MV-4-11 (cell line): ENCODE measurements at places on chromosomes 6 and 20.

DNA sequence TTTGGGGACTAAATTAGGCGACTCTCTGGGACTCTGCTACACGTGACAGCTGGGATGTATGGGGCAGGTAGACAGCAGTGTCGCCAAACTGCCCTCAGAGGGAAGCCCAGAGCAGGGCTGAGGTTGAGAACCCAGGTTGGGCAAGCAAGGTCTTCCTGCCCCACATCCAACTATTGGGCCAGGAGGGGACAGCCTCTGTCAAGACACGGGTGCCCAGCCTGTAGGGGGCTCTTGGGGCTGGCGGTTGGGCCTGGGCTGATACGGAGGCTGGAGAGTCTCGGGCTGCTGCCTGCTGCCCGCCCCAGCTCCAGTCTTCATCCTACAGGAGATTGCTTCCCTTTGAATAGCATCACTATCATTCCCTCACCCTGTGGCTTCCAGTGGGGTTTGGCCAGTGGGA is 33.3 kb downstream of the CPNE5 start:
- DNase-seq: no peak

DNA sequence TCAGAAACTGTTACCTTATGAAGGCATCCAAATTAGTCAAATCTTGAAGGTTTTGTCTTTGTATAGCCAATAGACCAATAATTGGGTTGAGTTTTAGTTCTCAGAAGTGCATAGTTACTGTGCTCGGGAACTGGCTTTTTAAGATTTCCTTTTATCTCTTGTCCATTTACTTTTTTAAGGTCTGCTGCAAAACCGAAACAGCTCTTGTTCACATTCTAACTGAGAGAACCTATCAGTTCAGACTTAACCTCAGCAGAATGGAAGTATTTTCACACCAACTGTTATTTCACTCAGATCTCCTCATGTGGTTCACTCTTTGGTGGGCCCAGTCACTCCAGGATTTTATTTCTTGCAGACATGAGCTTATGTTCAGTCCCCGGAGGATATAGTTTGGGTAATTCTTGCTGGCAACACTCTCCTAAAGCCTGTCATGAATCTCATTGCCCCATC is 55.5 kb downstream of the TPBG start:
- DNase-seq: no peak

DNA sequence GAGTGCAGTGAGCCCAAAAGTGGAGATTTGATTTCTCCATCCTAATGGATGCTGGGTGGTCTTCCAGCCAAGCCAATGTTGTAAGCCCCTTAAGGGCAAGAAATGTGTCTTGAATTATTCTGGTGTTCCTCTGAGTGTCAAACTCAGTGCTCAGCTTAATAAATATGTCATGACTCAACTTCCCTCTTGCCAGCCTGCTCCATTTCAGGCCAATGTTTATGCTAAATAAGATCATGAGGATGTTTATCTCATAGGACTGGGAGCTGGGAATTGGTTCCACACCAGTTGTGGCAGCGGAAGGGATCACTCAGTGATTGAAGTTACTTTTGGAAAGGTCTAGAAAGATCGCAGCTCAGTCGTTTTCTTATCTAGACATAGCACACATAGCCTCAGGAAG is 90.4 kb upstream of the ISM1 start:
- DNase-seq: no peak

DNA sequence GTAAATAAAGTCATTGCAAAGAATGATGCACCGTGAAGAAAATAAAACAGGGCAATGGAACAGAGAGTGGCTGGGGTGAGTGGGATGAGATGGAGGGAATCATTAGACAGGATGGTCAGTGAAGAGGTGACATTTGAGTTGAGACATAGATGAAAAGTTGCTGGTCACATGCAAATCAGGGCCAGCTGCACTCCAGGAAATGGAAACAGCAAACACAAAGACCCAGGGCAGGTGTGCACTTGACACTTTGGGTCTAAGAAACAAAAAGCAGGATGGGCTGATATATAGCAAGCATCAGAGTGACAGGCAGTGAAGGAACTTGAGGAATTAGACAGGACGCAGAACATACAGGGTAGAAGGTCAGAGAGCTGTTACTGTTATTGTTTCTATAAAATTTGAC is 171.5 kb upstream of the RIPOR2 start:
- DNase-seq: no peak

- DNase-seq: no peak
These were observed 398.7 kb upstream of the MARCKS start for GRCh38 chr6:113458368-113459010.

GRCh38 chr6:28711788-28712341 is 186.2 kb downstream of the GPX5 start:
- no peak for DNase-seq

- DNase-seq: no peak
These were observed 59.6 kb downstream of the NFATC2 start for GRCh38 chr20:51482836-51483473.

GRCh38 chr6:42200035-42200434 is 5.3 kb upstream of the GUCA1B start:
- no peak for DNase-seq

- DNase-seq: no peak
These were observed 147.2 kb downstream of the DOK5 start for GRCh38 chr20:54622333-54623295.

GRCh38 chr6:119147101-119148053 is 68.9 kb upstream of the FAM184A start:
- DNase-seq: peak; percentile 99

DNA sequence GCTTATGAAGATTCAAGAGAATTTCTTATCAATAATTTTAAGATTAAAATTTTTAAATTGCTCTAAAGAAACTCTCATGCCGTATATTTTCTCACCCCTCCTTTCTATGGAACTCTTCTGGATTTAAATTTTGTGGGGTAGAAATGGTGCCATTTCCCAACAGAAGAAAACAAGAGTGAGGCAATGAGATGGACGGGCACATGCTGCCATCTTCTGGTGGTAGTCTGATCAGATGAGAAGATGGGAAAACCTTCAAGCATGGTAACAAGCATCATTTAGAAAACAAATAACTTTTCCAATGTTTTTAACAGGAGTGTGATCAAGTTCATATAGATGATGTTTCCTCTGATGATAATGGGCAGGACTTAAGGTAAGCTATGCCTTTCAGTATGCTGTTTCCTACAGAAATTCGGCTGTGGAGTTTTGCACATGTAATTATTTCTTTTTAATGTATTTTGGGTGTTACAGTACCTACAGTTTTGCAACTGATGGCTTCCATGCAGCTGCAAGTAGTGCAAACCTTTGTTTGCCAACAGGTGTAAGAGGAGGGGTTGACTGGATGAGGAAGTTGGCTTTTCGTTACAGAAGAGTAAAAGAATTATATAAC is 271.4 kb downstream of the EYA4 start:
- peak; percentile 6 for DNase-seq

- DNase-seq: no peak
These were observed 158.6 kb downstream of the LAMA2 start for GRCh38 chr6:129041563-129041962.
